Stimulated activated naive B cell treated with anti-CD40 and anti-IgM and Interleukin-4, amounts not matched to agents 10 μg/mL and 1 μg/mL and 100 μg/mL, for 72 hours (primary cell): ENCODE measurements at places on chromosomes 12 and 14.
A peak's percentile ranks its signal among the peaks of the same experiment; 100 is the strongest.

GRCh38 chr14:74563586-74564159, 48.4 kb downstream of the LTBP2 start:
- H3K36me3 ChIP-seq, result no peaks in the 10 kb centered on the region
- H3K4me1 ChIP-seq, result no peaks in the 10 kb centered on the region
- H3K4me3 ChIP-seq, result no peak overlapping the region
- DNase-seq, result no peak
- no peaks in the 10 kb centered on the region for H3K27me3 ChIP-seq
- H3K27ac ChIP-seq, result no peak overlapping the region

DNA sequence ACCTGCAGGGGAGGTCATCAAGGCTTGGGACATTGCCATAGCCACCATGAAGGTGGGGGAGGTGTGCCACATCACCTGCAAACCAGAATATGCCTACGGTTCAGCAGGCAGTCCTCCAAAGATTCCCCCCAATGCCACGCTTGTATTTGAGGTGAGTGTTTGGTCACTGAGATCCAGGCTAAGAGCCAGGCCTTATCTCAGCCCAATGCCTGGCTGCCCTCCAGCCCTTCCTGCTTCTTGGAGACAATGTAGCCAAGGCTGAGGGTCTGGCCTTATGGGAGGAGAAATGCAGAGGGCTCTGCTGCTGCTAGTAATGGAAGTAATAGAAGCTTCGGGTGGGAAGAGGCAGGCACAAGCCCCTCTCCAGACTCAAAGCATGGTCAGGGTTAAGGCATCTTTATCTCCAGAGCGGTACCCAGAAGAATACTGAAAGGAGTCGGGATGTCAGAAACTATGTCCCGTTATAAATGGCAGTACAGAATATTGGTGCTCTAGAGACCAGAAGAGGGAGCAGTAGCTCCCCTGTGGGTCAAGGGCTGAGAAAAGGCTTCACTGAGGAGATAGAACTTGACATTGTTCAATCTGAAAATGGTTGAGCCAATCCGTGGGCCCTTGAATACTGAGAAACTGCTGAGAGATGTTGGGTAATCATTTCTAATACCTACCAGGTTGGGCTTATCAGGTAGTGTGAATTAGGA, 3.1 kb downstream of the FKBP4 start:
- no peak overlapping the region for H3K4me3 ChIP-seq
- peak overlapping the region; percentile 20 for H3K27ac ChIP-seq
- H3K27me3 ChIP-seq, result no peaks in the 10 kb centered on the region
- no peak for DNase-seq
- H3K4me1 ChIP-seq, result peaks cover 40% of the 10 kb centered on the region

DNA sequence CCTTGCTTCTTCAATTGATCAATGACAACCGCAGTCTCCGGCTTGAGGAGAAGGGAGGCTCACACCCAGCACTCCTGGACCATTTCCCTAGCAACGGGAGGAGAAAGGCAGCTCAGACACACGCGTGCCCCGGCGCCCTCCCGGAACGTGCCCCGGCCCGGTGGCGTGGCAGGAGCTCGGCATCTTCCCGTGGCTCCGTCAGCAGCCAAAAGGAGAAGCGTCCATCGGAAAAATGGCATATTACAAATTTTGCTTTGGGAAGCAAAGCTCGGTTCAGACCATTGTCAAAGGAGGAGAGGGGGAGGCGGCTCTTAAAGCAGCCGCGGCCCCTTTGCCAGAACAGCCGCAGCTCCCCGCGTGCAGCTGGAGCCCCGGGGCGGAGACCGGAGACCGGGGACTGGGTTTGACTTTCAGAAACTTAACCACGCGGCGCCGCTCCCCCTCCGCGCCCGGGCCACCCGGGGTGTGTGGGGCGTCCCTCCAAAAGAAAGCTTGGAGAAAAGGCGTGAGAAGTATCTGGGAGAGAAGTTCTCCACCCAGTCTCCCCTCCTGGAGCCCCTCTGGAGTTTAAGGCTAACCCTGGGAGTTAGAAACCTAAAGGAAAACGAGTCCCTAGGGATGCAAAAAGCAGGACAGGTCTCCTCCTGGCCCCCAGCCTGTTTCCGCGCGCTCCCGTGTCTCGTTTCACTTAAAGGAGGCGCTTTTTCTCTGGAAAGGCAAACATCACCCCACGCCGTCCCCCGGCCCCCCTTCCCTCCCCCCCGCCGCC, 545 bp downstream of the PPFIA2 start:
- H3K4me3 ChIP-seq, result no peak overlapping the region
- H3K27me3 ChIP-seq, result peaks cover 23% of the 10 kb centered on the region
- DNase-seq, result no peak
- no peaks in the 10 kb centered on the region for H3K36me3 ChIP-seq
- H3K4me1 ChIP-seq, result peaks cover 7% of the 10 kb centered on the region

GRCh38 chr14:87628129-87628528, 364.9 kb downstream of the GALC start:
- H3K27ac ChIP-seq, result no peak overlapping the region
- H3K4me1 ChIP-seq, result no peaks in the 10 kb centered on the region
- H3K27me3 ChIP-seq, result no peaks in the 10 kb centered on the region
- no peak for DNase-seq
- no peak overlapping the region for H3K4me3 ChIP-seq
- no peaks in the 10 kb centered on the region for H3K36me3 ChIP-seq

GRCh38 chr14:43539210-43539609, 967.9 kb downstream of the FSCB start:
- H3K36me3 ChIP-seq, result no peaks in the 10 kb centered on the region
- H3K27ac ChIP-seq, result no peak overlapping the region
- H3K27me3 ChIP-seq, result no peaks in the 10 kb centered on the region
- no peak overlapping the region for H3K4me3 ChIP-seq
- H3K4me1 ChIP-seq, result no peaks in the 10 kb centered on the region

DNA sequence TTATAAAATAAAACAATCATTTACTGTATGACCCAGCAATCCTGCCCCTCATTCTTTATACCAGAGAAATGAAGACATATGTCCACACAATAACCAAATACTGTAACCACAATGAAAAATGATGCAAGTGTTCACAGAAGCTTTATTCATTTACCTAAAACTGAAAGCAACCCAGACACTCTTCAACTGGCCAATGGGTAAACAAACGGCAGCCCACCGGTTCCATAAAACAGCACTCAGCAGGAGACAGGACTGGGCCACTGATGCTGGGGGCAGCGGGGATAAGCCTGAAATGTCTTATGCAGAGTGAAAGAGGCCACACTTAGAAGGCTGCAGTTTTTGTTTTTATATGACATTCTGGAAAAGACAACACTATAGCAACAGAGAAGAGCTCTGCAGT, 15.1 kb downstream of the DDX51 start:
- H3K4me3 ChIP-seq, result no peak overlapping the region
- no peaks in the 10 kb centered on the region for H3K27me3 ChIP-seq
- H3K36me3 ChIP-seq, result peaks cover 63% of the 10 kb centered on the region
- no peak overlapping the region for H3K27ac ChIP-seq
- DNase-seq, result no peak
- H3K4me1 ChIP-seq, result no peaks in the 10 kb centered on the region
